ENCODE measurements at places on chromosomes 16 and 17. TPM values are rescaled to one million over a fixed set of nuclear protein-coding genes. Genes with fewer than 3 reads are reported as not detected.
A peak's percentile ranks its signal among the peaks of the same experiment; 100 is the strongest.

DNA sequence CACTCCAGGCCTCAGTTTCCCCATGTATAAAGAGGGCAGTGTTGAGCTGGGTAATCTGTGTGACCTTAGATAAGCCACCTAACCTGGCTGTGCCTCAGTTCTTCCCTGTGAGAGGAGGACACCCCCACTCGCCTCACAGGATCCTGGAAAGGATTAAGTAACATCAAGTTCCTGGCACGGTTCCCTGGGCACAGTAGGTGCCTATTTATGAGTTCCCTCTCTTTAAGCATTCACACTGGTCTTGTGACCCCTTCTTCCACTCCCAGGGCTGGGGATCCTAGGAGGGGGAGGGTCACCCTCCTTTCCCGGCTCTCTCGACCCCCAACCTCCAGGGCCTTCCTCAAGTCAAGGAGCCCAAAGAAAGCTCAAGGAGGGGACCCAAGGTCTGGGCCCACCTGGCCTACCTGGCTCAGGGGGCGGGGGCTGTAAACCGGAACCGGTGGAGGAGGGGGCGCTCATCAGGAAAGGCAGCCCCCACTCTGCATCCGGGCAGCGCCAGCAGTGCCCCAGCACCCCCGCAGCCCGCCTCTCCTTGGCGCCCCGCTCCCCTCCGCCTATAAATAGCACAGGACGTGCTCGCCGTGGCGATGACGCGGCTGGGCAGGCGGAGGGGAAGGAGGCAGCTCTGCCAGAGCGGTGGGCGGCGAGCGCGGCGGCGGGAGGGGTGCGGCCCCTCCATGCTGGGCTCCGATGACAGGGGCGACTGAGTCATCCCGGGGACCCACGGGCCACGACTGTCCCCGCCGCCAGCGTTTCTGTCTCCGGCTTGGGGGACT is 9.4 kb downstream of the RPL19 start:
- peak overlapping the region; percentile 5 for H3K27ac ChIP-seq
- DNase-seq: peak; percentile 85
- H3K36me3 ChIP-seq: peaks cover 7% of the 10 kb centered on the region
- H3K27me3 ChIP-seq: no peaks in the 10 kb centered on the region
- H3K4me3 ChIP-seq: no peak overlapping the region

Gene KRT20
- not detected for total RNA-seq

- H3K27me3 ChIP-seq: no peaks in the 10 kb centered on the region
- no peaks in the 10 kb centered on the region for H3K4me1 ChIP-seq
- no peak overlapping the region for H3K4me3 ChIP-seq
- no peak for DNase-seq
- no peak overlapping the region for H3K27ac ChIP-seq
These were observed 90.1 kb upstream of the KCNJ18 start for GRCh38 chr17:21602176-21602575.

GRCh38 chr17:42410319-42410685 is 12.8 kb downstream of the CAVIN1 start:
- H3K36me3 ChIP-seq: no peaks in the 10 kb centered on the region
- H3K27me3 ChIP-seq: no peaks in the 10 kb centered on the region
- peaks cover 56% of the 10 kb centered on the region for H3K4me1 ChIP-seq
- no peak for DNase-seq

- no peak overlapping the region for H3K27ac ChIP-seq
- H3K4me1 ChIP-seq: no peaks in the 10 kb centered on the region
- H3K36me3 ChIP-seq: no peaks in the 10 kb centered on the region
- no peak overlapping the region for H3K4me3 ChIP-seq
- H3K27me3 ChIP-seq: no peaks in the 10 kb centered on the region
- DNase-seq: no peak
These were observed 370.1 kb upstream of the CDH8 start for GRCh38 chr16:62406387-62406786.

DNA sequence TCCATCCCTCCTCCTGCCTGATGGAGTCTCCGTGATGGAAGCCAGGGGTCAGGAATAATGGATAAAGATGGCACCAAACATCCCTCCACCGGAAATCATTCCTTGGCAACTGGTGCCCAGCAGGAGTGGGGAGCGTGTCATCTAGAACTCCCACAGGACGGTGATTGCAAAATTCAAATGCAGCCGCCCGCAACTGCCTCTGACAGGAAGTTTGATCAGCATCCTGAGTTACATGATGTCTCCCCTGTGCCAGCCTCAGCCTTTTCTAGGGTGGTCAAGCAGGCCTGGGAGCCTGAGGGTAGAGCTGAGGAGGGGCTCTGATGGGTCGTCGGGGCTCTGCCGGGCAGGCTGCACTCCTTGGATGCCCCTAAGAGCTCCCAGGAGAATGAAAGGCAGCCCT is 52.8 kb downstream of the GSG1L start:
- H3K36me3 ChIP-seq: no peaks in the 10 kb centered on the region
- H3K27ac ChIP-seq: no peak overlapping the region
- H3K4me1 ChIP-seq: no peaks in the 10 kb centered on the region
- H3K4me3 ChIP-seq: no peak overlapping the region

- no peaks in the 10 kb centered on the region for H3K36me3 ChIP-seq
- no peaks in the 10 kb centered on the region for H3K4me1 ChIP-seq
- no peak overlapping the region for H3K27ac ChIP-seq
- H3K4me3 ChIP-seq: no peak overlapping the region
These were observed 634.5 kb upstream of the GOT2 start for GRCh38 chr16:59368586-59368985.

- no peak for DNase-seq
- H3K4me3 ChIP-seq: no peak overlapping the region
- no peak overlapping the region for H3K27ac ChIP-seq
- H3K4me1 ChIP-seq: no peaks in the 10 kb centered on the region
- H3K36me3 ChIP-seq: no peaks in the 10 kb centered on the region
These were observed 175.6 kb downstream of the RBFOX3 start for GRCh38 chr17:79435296-79435695.

Gene TMC6
- total RNA-seq: 22.4 TPM

DNA sequence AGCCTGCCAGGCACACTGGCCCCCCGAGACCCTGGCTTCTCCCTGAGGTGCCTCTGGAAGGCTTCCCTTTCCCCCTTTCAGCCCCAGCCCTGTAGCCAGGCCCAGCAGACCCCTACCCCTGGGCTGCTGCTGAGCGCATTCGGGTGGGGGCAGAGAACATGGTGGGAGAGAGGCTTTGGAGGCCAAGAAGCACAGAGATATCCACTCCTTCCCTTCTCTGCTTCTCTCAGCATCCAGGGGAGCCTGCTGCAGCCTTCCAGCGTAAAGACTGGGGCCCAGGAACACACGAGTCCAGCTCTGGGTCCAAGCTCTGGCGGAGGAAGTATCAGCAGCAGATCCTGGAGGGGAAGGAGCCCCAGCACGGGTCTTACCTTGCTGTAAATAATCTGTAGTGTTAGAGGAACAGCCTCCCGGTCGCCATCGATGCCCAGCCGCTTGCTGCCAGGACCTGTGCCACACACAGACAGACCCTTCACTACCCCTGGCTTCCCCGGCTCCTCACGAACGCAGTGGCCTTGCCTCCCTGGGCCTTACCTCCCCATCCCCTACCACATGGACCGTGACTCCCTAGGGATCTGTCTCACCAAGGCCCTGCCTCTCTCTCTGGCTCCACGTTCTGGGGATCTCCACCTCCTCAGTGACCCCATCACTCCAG is 17.0 kb upstream of the PIK3R6 start:
- DNase-seq: no peak
- no peaks in the 10 kb centered on the region for H3K27me3 ChIP-seq
- no peaks in the 10 kb centered on the region for H3K4me1 ChIP-seq
- no peak overlapping the region for H3K27ac ChIP-seq
- no peak overlapping the region for H3K4me3 ChIP-seq
- H3K36me3 ChIP-seq: no peaks in the 10 kb centered on the region

DNA sequence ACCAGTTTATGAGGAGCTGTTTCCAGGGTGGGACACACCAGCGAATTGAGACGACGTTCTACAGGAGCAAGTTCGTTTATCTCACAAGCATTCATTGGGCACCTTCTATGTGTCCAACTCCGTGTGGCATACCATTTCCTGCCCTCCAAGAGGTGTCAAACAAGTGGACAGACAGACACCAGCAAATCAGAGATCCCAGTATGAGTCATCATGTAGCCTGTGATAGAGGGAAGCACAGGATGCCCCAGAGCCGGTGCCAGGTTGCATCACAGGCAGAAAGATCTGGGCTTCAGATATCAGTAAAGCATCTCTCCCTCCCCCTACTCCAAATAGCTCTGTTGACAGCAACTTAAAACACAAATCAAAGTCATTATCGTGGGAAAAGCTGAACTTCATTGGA is 31.8 kb upstream of the MAF start:
- H3K27me3 ChIP-seq: no peaks in the 10 kb centered on the region
- no peak overlapping the region for H3K27ac ChIP-seq
- H3K36me3 ChIP-seq: no peaks in the 10 kb centered on the region

DNA sequence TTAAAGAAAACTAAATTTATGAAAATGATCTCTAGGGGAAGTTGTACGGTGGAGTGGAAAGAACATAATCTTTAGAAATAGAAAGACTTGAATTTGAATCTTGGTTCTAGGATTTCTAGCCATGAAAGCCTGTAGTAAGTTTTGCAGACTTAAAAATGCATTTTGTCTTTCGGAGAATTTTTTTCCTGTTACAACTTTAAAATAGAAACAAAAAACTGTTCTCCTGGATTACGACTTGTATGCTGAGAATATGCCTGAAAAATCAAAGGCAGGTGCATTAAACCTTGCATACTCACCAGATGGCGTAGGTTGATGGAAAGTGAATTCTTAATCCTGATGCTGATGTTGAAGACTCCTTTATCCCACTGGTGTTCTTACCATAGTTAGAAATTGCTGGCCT is 7.5 kb upstream of the MPHOSPH6 start:
- no peak for DNase-seq
- H3K4me1 ChIP-seq: no peaks in the 10 kb centered on the region
- no peak overlapping the region for H3K4me3 ChIP-seq
- no peaks in the 10 kb centered on the region for H3K36me3 ChIP-seq
- no peak overlapping the region for H3K27ac ChIP-seq
- peaks cover 5% of the 10 kb centered on the region for H3K27me3 ChIP-seq

- no peaks in the 10 kb centered on the region for H3K4me1 ChIP-seq
- H3K4me3 ChIP-seq: no peak overlapping the region
- H3K27me3 ChIP-seq: no peaks in the 10 kb centered on the region
- H3K36me3 ChIP-seq: no peaks in the 10 kb centered on the region
- no peak for DNase-seq
These were observed 263.3 kb upstream of the CDH5 start for GRCh38 chr16:66103211-66103610.

Gene ARL5C
- total RNA-seq: not detected

Gene HSD17B1
- total RNA-seq: 0.27 TPM

GRCh38 chr16:9042533-9042932 is 48.9 kb upstream of the HAPSTR1 start:
- no peak overlapping the region for H3K27ac ChIP-seq
- DNase-seq: no peak
- no peaks in the 10 kb centered on the region for H3K27me3 ChIP-seq
- H3K4me1 ChIP-seq: peaks cover 5% of the 10 kb centered on the region
- no peak overlapping the region for H3K4me3 ChIP-seq

Gene RNU2-1
- not detected for total RNA-seq

GRCh38 chr17:43068570-43069367 is 43.7 kb downstream of the RND2 start:
- no peaks in the 10 kb centered on the region for H3K27me3 ChIP-seq
- peaks cover 19% of the 10 kb centered on the region for H3K4me1 ChIP-seq
- H3K4me3 ChIP-seq: no peak overlapping the region

DNA sequence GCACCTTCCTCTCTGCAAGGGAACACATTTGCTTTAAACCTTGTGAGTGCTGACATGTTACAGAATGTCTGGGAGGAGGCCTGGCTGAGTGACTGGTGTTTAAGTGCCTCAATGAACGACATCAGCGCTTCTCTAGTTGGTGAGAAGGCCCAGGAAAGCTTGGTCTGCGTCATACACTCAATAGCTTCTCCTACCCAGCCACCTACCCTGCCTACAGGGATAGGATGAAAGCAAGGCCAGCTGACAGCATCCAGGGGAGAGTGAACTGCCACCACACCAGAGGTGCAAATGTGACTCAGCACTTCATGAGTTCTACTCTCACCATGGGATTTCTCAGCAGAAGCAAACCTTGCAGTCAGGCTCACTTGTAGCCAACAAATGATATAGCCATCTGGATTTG is 31.7 kb upstream of the CFAP20 start:
- H3K27ac ChIP-seq: no peak overlapping the region
- no peak for DNase-seq
- H3K36me3 ChIP-seq: peaks cover 60% of the 10 kb centered on the region
- no peaks in the 10 kb centered on the region for H3K27me3 ChIP-seq
- no peak overlapping the region for H3K4me3 ChIP-seq
- no peaks in the 10 kb centered on the region for H3K4me1 ChIP-seq

Gene C16orf89
- 172 TPM for total RNA-seq

DNA sequence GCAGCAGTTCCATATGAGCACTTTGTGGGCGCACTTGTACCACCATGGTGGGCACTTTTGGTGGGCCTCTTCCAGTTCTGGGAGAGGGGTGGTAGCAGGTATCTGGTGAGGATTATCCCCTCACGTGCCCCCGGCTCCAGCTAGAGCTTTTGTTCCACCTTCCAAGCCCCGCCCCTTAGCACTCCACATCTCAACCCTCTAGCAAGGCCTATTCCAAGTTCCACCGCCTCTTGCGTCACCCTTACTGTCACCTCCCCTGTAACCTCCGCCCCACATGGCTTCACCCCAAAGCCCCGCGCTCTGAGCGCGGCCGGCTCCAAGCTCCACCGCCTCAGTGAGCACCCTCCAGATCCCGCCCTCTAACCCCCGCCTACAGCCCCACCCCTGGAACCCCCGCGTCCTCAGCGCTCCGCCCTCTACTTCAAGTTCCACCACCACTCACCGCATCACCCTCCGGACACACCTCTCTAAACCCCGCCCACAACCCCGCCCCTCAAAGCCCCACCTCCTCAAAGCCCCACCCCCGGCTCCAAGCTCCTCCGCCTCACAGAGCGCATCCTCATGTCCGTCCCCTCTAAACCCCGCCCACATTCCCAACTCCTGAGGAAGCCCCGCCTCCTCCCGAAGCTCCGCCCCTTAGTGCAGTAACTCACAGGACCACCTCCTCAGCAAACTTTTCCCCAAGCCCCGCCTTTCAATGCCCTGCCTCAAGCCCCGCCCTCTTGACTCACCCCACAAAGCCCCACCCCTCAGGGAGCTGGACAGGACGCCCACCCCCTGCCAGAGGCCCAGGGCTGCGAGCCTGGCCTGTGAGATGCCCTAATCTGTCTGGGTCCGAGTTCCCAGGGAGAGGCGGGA is 11.1 kb downstream of the SCN4A start:
- H3K36me3 ChIP-seq: no peaks in the 10 kb centered on the region
- H3K27me3 ChIP-seq: no peaks in the 10 kb centered on the region
- peaks cover 25% of the 10 kb centered on the region for H3K4me1 ChIP-seq
- H3K4me3 ChIP-seq: no peak overlapping the region

- H3K27ac ChIP-seq: peak overlapping the region; percentile 21
- H3K36me3 ChIP-seq: peaks cover 2% of the 10 kb centered on the region
- no peak overlapping the region for H3K4me3 ChIP-seq
- no peaks in the 10 kb centered on the region for H3K27me3 ChIP-seq
- no peak for DNase-seq
- no peaks in the 10 kb centered on the region for H3K4me1 ChIP-seq
These were observed 45.7 kb downstream of the OMG start for GRCh38 chr17:31251105-31251969.
